Omental fat pad (tissue), 4 donors: ENCODE measurements at places on chromosomes 3 and 15. TPM values are rescaled to one million over a fixed set of nuclear protein-coding genes. Genes with fewer than 3 reads are reported as not detected.

DNA sequence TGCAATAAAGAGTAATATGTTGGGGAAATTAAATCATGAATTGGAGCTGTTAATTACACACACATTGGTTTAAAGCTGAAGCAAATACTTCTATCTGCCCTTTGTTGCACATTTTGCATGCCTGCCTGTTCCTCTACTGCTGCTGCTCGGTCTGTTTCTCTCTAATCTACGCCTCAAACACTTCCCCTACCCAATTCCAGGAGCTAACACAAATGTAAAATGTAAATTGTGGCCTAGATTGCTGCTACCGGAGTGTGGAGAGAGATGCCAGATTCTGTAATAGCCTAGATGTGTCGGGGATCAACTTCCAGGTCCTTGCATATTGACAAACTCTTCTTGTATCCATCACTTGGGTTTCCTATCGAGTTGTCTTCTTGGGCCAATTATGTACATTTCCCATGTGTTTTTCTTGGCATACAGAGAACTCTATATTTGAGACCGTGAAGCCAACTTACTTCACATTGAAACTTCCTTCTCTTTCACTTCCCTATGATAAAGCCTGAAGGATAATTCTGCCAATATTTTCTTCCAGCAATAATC, 450.4 kb upstream of the NR2F2 start:
- DNase-seq: no peak

Gene FYCO1
- total RNA-seq: 44.7 TPM

Gene ARID3B
- total RNA-seq: 2.2 TPM

GRCh38 chr15:51982013-51982769, 10.6 kb upstream of the LEO1 start:
- no peak for DNase-seq

DNA sequence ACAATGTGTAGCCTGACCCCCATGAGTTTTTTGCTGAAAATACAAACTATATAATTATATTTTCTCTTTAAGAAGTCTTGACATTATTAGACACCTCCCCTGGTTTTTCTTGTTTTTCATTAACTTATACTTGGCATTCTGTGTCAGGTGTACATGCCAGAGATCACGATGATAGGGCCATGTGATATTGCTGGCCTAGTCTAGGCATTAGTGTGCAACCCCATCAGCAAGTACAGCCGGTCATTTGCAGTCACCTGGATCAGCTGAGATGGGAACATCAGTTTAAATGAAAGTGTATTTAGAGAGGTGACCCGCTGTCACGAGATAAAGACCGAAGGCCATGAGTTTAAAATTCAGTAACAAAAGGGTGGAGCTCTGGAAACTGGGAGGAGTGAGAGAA, 12.6 kb upstream of the SPPL2A start:
- no peak for DNase-seq

Gene MAN2C1
- total RNA-seq: 172 TPM

DNA sequence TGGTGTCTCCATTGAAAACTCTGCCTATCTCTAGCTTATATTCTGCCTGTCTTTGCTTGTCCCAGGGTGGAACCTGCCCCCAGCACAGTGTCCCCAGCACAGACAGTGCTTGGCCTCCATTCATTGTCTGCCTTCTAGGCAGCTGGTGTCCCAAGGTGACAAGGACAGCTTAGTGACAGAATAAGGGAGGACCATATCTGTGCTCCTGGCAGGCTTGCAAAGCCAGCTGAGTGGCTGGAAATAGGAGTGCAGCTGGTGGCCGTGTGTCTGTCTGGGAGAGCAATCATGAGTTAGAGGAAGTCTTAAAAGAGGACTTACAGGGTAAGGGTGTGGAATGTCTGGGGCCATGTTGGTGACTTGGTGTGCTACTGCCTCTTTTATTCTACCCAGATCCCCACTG, 33.4 kb downstream of the SCN5A start:
- DNase-seq: no peak

DNA sequence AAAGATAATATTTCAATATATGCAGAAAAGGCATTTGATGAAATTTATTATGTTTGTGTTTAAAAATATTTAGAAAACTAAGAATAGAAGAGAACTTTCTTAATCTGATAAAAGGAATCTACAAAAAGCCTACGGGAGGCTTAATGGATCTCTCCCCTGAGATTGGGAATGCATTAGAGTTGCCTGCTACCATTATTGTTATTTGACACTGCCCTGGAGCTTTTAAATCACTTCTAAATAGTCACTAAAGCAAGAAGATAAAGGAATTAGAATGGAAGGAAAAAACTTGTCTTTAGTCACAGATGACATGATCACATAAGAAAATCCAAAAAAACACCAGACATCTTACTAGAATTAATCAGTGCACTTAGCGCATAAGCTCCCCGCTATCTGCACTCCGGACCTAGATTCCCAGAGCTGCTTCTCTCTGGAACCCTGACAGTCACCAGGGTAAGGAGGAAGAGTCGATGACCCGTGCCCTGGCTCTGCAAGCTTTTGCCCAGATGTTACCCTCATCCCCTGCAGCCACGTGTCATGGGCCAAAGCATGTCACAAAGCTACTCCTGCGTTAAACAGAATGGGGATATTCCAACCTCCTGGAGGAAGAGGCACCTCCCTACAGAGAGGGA, 97.1 kb downstream of the MINAR1 start:
- no peak for DNase-seq

Gene DLL4
- 11.9 TPM for total RNA-seq

GRCh38 chr3:177109688-177110330, 87.5 kb downstream of the TBL1XR1 start:
- DNase-seq: no peak

Gene PAQR5
- total RNA-seq: 0.47 TPM

Gene CA12
- 18.7 TPM for total RNA-seq

DNA sequence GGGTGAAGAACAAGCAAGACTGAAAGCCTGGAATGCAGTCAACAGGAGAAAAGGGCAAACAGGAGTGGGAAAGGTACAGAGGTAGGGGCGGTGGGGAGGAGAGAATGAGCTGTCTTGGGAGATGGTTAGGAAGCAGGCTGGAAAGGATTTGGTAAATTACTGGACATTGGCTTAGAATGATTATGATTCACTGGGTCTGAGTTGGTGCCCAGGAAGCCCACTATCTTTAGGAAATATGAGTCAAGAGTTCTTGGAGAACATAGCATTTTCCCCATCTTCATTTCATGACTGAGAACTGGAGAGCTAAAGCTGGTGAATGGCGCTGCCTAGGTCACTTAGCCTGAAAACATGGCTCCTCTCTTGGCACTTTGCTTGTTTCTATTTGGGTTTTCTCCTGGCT, 74.7 kb upstream of the C3orf80 start:
- no peak for DNase-seq

DNA sequence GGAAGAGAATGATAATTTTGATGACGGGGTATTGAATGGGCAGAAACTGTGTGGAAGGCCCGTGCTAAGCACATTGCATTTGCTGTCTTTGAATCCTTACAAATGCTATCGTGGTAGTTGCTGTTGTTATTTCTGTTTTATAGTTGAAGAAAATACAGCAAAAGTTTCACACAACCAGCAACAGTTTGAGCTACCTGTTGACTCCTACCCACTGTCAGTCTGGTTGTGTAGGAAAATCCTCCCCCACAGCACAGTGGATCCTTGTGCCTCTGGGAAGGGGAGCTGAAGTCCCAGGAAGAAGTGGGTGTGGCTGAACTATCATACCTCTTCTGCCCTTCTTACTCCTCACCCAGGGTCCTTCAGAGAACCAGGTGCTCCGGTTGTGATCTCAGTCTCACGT, 29.4 kb downstream of the MRAS start:
- no peak for DNase-seq

- DNase-seq: no peak
Measured at GRCh38 chr15:40845511-40846284, 1.9 kb downstream of the SPINT1 start.

DNA sequence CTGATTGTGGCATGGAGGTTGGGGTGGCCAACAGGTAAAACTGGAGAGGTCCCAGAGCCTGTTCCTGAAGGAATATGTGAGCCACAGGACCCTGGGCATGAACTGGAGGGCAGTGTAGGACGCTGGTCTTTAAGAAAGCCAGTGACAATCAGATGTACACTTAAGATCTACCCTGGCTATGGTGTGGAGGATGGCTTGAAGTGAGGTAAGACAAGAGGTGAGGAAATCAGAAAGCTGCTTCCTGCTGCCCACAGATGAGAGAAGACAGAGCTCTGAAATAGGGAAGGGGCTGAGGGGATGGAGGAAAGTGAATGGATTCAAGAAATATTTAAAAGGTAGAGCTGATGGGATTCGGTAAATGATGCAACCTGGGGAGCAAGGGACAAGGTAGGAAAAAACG, 22.7 kb upstream of the KLHL6 start:
- DNase-seq: no peak

DNA sequence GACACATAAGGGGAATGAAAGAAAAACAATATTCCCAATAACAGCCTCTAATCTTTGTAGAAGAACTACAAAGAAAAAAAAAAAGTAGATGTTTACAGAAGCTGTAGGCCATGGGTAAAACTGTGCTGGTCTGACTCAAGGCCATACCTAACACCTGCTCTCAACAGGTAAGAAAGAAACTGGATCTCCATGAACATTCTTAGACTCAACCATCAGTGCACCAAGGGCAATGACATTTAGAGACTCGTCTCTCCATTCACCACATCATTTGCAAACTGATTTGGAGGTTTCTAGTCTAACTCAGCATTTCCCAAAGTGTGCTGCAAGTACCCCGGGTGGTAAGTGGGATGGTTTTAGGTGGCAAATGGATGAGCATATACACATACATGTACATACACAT, 164.2 kb downstream of the FOXP1 start:
- DNase-seq: no peak

Gene TIGIT
- total RNA-seq: 0.19 TPM

Gene HTD2
- 8.4 TPM for total RNA-seq

GRCh38 chr15:64515196-64515595, 54.8 kb downstream of the ZNF609 start:
- DNase-seq: no peak

Gene OR5K2
- not detected for total RNA-seq

Gene GOLGB1
- 68.5 TPM for total RNA-seq

Gene GOLGA8A
- 22.3 TPM for total RNA-seq

Gene CKMT1A
- 3.8 TPM for total RNA-seq

GRCh38 chr3:49790626-49791411, 4.5 kb upstream of the IP6K1 start:
- DNase-seq: no peak

Gene SPATA12
- total RNA-seq: not detected

Gene SYNPR
- not detected for total RNA-seq

Gene PIGX
- 13.0 TPM for total RNA-seq

Gene ZNF502
- 7.1 TPM for total RNA-seq

- DNase-seq: no peak
Measured at GRCh38 chr15:39785841-39786240, 3.2 kb upstream of the FSIP1 start.

GRCh38 chr15:63514531-63514943, 10.1 kb downstream of the USP3 start:
- DNase-seq: no peak

Gene BAHD1
- total RNA-seq: 10.4 TPM

DNA sequence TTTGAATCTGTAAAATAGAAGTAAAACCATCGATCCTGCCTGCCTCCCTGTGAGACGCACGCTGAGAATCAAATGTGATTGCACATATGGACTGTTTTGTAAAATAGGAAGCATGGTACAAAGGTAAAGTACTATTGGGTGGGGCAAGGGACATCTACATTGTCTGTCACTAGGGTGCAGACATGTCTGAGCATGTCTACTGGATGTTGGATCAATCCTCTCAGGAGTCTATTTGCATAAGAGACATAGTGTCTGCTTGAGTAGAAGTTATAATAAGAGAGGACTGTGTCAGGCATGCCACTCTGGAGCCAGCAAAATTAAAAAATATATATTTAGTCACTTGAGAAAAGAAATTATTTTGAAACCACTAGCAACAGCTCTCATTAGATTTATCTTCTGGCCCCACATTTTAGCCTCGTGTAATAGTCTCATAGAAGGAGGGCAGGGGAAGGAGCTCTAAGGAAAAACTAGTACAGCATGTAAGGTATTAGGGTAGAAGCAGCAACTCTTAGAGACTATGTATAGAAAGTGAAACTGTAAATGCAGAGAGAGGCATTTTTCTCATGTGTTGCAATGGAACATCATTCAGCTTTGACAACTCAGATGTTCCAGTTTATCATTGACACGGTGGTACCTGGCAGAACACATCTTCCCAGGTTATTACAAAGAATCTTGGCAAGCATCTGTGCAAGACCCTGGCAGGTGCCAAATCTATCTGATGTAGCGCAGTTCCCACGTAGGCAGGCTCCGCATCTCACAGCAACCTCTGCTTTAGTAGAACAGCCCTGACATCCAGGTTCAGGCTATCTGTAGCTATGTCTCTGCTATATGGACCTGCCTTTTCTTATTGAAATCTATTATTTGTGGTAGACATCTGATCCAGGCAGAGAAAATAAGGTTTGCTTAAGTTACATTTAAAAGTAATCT, 85.2 kb upstream of the CHL1 start:
- no peak for DNase-seq

Gene DNAH12
- total RNA-seq: 0.31 TPM

DNA sequence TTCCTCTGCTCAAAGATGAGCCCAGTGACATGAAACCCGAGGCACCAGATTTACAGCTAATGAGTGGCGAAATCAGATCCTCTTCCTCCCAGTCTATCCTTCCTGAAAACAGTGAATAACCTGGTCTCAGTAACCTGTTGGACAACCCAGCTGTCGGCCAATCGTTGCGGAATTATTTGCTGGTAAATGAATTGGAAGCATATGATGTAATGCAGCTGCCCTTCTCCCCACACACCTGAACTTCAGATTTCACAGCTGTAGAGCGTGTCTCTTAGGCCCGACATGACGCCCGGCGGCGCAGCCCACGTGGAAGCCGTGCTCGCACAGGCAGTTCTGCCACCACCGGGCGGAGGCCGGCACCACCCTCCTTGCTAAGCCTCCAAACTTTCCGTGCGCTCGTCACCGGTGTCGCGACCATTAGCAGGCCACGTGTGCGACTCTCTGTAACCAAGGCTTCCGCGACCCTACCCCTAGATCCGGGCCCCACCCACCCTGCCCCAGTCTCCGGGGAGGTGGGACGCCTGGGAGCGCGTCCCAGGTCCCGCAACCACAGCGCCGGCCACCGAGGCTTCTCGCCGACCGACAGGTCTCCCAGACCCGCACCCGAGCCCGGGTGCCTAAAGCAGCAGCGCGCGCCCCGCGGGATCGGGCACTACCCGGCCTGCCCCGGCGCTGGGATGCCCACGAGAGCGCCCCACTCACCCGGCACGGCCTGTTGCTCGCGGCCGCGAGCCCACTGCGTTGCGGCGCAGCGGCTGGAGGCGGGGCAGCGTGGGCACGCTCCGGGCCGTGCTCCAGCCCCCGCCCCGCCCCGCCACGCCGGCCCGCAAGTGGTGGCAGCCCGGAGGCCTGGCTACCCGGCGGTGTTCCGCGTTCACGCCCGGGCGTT, at the start of gene RIOX2:
TSS of gene RIOX2 (minus strand) at position 753 of the 889 bp plus-strand sequence. CDS start 4,838 bp downstream, outside the sequence.
- peak; percentile 40 for DNase-seq

Gene ADAMTS7
- total RNA-seq: 6.5 TPM

- DNase-seq: no peak
Measured at GRCh38 chr3:63900010-63900409, 12.2 kb downstream of the SCAANT1 start.

DNA sequence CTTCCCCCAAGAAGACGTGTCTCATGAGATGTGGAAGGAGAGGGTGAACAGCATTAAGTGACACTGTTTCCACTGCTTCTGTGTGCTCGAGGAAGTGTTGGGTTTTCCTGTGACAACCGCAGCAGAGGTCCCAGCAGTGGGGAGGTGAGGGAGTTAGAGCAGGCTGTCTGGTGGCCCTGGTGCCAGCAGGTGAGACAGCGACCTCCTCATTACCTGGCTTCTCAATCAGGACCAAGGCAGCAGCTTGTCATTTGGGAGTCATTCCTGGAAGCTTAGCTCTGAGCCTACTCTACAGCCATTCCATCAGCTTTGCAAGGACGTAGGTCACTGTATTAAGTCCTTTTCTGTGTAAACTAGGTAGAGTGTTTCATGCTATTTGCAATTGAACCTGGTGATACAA, 63.3 kb upstream of the RGMA start:
- DNase-seq: no peak
